Suppressor macrophage treated with lipopolysaccharide for 1 hour (primary cell): ENCODE measurements at places on chromosomes 4 and X.

- no peak for DNase-seq
Measured at GRCh38 chr4:7618361-7618760, 183.6 kb upstream of the PSAPL1 start.

DNA sequence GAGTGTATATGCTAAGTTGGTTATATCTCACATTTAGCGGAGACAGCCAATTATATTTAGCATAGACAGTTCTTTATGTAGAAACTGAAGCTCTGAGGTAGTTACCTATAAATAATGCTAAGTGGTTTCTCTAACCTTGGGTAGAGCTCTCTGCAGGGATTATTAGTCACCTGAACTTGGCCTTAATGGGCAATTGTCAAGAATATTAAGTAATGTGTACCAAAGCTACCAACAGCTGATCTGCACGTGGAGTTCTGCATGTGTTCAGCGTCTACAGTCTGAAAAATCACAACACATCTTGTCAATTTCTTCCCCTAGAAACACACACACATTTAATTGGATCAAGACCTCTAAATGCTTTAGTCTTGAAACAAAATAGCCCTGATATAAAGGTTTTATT lies 740.6 kb upstream of the FAM241A start:
- DNase-seq = no peak

DNA sequence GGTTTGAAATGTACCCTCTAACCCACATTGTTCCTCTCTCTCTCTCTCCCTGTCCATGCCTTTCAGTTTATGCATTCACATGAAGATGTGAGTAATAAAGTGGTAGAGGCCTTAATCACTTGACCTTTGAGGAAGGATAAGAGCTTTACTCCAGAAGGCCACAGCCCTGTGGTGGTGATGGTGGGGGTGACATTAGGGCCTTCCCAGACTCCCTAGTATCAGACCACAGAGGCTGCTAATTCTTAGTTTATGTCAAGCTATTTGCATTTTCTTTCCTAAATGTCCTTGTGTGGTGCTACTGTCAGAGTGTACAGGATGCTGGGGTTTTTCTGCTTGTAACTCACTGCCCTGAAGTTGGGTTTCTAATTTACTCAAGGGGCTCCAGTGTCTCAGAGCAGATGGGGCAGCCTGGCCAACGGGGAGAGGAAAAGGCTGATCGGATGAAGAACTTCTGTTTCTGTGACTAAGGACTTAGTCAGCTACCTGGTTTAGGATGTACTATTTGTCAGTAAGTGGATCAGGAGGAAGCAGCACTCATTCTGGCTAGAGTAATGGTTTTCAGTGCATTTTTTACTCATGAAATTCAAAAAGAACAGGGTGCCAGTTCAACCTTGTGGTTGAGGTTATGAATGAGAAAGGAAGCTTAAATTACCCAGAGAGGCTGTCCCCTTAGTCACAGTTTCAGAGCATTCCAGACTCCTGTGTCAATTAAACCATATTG lies 509.6 kb upstream of the DIPK2B start:
- DNase-seq = peak; percentile 44

DNA sequence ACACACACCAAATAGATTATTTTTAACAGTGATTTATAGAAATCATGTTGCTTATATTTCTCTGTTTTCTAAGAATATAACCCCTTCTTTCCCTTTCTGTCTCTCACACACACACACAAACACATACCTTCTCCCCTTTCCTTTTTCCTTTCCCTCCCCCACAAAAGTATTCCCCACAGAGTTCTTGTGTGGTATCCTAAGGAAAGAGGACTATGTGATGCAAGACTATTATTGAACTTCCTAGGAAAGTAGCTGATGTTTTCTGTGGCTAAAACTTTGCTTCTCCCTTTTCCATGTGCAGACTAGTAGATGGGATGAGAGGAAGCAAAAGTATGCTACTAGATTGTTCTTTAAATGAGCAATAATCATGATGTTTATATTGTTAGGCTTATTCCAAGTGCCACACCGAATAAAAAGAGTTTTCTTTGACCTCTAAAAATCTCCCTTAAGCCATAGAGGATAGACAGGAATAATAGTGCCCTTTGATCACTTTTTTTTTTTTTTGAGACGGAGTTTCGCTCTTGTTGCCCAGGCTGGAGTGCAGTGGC lies 38.7 kb downstream of the CPEB2 start:
- DNase-seq = no peak

GRCh38 chr4:28665306-28665705 lies 1804.7 kb downstream of the STIM2 start:
- no peak for DNase-seq

DNA sequence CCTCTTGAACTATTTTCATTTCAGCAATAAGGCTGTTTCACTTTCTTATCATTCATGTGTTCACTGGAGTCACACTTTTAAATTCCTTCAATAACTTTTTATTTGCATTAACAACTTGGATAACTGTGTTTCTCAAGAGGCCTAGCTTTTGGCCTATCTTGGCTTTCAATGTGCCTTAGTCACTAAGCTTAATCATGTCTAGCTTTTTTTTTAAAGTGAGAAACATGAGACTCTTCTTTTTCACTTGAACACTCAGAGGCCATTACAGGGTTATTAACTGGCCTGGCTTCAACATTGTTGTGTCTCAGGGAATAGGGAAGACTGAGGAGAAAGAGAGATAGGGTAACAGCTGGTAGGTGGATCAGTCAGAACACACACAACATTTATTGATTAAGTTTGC lies 64.0 kb upstream of the VCX2 start:
- DNase-seq = no peak

- DNase-seq = peak; percentile 93
Measured at GRCh38 chr4:7647600-7648543, 213.1 kb upstream of the PSAPL1 start.

GRCh38 chrX:41445171-41445570 lies 2.0 kb upstream of the NYX start:
- DNase-seq = no peak

DNA sequence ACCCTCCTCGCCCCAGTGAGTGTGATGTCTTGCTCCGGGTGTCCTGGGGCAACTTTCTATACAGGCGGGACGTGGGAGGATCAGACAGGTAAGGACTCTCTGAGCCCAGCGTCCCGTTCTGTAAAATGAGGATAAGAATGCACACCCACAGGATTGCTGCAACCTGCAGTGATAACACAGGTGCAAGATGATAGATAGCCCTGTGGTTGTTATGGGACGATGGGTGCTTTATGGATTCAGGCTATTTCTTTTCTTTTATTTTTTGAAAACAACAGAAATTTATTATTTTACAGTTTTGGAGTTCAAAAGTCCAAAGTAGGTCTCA lies 28.6 kb downstream of the BEX3 start:
- no peak for DNase-seq

DNA sequence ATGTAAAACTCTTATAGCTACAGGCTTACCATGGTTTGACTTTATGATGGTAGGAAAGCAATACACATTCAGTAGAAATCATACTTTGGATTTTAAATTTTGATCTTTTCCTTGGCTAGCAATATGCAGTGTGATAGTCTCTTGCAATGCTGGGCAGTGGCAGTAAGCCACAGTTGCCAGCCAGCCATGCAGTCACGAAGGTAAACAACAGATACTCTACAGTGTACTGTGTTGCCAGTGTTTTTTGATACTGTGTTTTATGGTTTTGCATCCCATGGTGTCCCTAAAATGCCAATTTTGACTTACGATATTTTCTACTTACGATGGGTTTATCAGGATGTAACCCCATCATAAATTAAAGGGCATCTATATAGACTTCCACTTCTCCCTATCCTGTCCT lies 24.8 kb upstream of the KLF3 start:
- no peak for DNase-seq

DNA sequence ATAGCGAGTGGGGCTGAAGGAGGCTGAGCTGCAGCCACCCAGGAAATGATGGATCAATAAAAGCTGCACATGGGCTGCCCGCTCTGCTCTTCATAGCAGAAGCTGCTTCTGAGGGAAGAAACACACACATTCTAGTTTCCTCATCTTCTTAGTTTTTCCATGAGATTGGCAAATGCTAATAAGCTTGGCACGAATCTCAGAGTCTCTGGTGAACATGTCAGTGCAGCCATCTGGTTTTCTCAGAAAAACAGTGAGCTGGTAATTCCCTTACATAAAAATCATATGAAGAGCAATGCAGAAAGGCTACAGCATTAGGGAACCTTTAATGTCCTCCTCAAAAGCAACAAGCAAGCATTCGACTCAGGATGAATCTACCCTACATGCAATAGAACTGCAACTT lies 69.9 kb downstream of the GATB start:
- no peak for DNase-seq

DNA sequence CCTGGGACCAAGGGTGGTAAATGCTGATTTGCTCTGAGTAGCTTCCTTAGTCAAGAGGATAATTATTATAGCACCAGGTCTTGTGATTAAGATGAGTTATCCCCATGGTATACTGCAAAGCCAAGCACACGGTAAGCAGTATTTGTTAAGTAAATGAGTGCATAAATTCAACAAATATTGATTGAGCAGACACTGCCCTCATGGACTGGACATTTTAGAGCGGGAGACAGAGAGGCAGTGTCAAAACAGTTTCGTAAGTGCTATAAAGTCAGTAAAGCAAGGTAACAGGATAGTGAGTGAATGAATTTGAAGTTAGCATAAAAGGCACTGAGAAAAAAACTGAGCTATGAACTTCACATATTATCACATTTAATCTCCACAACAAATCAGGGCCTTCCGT lies 13.9 kb downstream of the PHF8 start:
- DNase-seq = no peak

- peak; percentile 72 for DNase-seq
Measured at GRCh38 chrX:23786268-23786815, 3.4 kb downstream of the SAT1 start.

- DNase-seq = no peak
Measured at GRCh38 chr4:5836943-5837342, 55.9 kb downstream of the CRMP1 start.

DNA sequence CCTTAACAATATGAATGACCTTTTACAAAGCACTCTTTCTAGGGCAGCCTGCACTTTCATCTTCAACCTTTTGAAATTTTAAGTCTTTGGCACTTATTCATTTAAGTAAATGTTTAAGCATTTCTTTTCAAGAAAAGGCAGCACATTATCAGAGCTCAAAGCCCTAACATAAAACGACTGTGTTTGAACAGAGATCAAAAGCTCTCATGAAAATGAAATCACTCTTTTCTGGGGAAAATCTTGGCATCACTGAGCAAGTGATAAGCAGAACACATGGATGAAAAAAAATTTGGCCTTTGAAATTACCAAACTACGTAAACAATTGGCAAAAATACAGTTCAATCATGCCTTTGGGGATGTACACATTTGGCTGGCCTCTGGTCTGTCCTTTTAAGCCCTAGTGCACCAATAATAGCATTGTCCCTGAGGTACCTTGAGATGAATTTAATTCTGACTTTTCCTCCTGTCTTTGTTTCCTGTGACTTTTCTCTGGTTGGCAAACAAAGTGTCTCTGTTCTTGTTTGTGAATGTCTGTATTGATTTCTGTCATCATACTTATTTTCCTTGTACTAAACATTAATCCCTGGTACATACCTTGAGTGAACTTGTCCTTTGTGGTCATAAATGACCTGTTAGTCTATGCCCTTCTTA lies 12.9 kb upstream of the ODAM start:
- DNase-seq = no peak

- DNase-seq = no peak
Measured at GRCh38 chr4:93144644-93145043, 683.9 kb upstream of the ATOH1 start.
